ENCODE measurements at places on chromosomes 7 and 10. TPM values are rescaled to one million over a fixed set of nuclear protein-coding genes. Genes with fewer than 3 reads are reported as not detected.

DNA sequence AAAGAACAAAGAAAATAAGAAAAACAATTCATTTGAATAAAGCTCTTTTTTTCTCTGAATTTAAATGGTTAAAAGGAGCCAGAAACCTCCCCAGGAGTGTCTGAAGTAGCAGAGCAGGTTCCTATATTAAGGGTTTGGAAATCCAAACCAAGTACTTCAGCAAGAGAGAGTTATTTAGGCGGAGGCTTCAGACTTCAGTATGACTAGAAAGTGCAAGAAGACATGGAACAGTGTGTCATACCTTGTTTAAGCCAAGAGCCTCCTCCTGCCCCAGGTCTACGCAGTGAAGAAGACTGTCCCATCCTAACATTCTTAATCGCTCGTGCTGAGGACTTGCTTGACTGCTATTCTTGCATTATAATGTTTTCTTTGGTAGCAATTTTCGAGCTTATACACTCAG, 51.3 kb downstream of the ODAD2 start:
- DNase-seq, result no peak

DNA sequence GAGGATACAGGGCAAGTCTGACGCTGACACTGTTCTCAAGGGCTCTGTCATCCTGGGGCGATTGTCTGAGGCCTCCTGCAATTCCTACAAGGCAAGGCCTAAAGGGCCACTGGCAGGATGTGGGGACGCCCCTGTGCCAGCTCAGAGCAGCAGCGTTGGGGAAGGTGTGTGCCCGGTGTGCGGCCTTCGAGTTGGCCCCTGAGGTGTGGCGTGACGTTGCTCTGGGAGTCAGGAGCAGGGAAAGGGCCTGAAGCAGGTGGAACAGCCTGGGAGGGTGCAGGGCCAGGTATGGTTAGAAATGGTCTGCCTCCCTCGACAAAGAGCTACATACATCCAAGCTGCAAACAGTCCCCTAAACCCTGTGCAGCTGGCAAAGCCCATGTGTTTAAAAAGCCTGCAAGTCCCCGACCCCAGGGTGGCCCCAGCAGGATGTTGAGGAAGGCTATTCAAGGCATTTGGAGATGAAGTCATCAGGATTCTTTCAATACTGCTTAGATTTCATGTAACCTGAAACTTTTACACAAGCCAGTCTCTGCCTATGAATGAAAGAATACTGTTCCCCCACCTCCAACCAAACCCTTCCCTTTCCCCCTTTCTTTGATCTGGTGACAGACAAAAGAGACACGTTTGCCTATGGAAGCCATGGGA, 142.5 kb upstream of the TNS3 start:
- no peak for DNase-seq

DNA sequence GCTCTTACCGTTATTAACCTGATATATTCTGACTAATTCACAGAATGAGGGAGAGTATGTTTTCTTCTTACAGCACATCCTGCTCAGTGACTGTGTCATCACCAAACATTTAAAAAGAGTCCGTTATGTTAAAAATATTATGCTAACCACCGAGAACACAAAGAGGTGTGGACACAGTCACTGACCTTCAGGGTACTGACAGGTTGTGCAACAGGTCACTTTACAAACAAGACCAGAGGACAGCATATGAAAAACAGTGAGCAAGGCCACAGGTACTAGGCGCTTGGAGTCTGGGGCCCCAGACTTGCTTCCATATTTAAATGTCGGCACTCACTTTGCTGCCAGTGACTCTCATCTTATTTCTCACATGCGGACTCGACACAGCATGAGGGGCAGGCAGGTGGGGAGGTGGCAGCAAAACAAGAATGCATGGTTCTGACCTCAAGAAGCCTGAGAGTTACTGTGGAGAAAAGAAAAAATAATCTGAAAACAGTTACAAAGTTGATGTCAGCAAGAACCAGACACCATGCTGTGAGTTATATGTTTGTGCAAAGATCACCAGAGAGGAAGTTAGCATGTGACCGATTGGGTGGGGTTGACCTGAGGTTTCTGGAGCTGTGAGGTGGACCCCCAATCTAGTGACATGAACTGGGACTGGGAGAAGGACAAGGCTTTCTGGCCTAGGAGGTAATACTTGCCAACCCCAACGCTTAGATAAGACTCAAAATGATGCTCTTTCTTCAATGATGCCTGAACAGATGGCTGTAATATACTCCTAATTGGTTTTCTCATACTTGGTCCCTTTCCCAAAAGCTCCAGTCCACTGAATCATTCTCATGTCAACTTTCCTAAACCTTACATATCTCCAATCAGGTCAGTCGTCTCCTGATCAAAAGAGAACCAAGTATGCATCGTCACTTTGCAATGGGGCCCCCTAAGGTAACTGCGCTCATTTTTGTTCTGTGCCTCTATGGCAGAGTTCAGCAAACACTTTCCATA, 102.4 kb downstream of the HIPK2 start:
- no peak for DNase-seq

DNA sequence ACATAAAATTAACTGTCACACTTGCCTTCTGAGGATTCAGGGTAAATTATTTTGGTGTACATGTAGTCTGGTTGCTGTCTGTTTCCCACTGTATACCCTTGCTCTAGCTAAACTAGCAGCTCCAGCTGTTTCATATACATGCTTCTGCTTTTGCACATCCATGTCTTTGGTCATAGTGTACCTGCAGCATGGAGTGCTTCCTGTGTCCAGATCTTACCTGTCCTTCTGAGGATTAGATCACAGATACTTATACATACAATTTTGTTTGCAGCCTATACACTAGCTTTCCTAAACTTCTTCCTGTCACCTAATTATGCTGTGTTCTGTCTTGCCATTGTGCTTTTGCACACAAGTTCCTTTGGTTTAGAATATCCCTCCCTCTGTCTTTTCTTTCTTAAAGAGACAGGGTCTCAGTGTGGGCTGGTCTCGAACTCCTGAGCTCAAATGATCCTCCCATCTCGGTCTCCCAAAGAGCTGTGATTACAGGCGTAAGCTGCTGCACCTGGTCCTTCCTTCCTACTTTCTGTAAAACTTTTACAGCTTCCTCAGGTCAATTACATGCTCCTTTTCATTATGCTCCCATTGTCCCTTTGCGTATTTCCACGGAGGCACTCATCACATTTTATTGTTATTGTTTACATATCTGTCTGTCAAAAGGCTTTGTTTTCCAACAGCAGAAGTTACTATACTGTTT, 33.8 kb downstream of the TPST1 start:
- DNase-seq, result no peak

DNA sequence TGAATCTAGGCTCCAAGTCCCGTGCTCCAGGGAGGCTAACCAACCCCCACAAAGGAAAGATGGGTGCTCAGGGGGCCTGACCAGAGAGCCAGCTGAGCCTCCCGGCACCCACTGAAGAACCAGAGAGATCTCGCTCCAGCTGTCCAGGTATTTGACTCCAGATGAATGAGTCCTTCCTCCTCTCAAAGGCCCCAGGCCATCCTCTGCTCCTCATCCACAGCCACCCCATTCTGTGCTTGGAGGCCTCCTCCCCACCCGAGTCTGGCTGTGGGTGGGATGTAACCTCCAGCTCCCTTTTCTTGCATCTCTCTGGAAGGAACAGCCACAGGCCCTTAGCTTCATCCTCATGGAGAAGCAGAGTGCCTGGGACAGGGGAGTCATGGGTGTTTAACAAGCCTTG, 44.6 kb downstream of the VSTM4 start:
- DNase-seq, result peak; percentile 39

Gene PNLIPRP3
- not detected for total RNA-seq
